ENCODE measurements at places on chromosomes 11 and 22.

GRCh38 chr11:100730266-100730665 lies 43.2 kb downstream of the ARHGAP42 start:
- no peak for DNase-seq

DNA sequence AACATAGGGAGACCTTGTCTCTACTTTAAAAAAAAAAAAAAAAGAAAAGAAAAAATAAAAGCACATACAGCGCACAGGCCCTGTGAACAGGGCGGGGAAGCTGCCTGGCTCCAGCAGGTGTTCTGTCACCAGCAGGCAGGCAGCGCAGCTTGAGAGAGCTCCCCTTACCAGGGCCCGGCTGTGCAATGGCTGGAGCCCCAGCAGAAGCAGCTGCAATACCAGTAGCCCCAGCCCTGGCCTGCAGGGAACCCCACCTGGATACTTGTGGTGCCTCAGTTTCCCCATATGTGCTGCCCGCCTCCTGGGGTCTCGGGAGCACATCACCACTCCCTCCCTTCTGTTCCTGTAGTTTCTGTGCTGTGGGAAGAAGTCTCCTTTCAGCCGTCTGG lies 12.3 kb downstream of the TSPAN32 start:
- DNase-seq: no peak

- no peak for DNase-seq
These were observed 14.6 kb downstream of the C11orf97 start for GRCh38 chr11:94526645-94527438.

- no peak for DNase-seq
These were observed 52.2 kb downstream of the FAT3 start for GRCh38 chr11:92276773-92277172.
